ENCODE measurements at places on chromosomes 1 and 21. TPM values are rescaled to one million over a fixed set of nuclear protein-coding genes. Genes with fewer than 3 reads are reported as not detected.

DNA sequence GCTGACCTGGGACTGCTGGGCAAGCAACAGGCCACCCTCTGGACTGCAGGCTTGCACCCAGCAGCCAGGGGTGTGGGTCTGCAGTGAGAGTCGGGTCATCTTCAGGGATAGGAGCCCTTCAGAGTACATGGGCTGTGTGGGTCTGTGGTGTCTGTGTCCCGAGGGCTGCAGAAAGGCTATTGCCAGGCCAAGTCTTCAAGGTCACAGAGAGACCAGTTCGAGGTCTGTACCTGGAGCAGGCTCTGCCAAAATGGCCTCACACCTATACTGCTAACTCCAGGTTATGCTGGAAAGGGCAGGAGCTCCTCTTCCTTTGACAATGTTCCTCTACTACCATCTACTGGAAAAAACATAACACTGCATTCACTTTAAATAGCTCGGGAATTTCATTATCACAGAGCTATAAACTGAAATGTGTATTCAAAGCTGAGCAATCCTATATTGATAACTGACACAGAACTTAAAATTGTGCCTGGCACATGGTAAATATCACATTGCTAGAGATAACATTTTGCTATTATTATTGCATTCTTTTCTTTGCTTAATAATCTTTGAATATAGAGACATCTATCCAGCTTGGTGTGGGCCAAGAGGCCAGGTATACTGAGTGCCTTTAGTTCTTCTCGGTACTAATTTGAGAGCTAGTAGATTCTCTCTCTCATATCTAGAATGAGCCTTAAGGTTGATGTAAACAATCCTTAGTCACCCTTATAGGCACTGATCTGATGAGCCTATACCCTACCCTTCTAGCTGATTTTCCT lies 6.9 kb upstream of the DNAH14 start:
- no peak overlapping the region for H3K27ac ChIP-seq
- no peak for DNase-seq
- no peaks in the 10 kb centered on the region for H3K36me3 ChIP-seq
- no peaks in the 10 kb centered on the region for H3K27me3 ChIP-seq

The DMBX1 gene
- total RNA-seq: not detected

DNA sequence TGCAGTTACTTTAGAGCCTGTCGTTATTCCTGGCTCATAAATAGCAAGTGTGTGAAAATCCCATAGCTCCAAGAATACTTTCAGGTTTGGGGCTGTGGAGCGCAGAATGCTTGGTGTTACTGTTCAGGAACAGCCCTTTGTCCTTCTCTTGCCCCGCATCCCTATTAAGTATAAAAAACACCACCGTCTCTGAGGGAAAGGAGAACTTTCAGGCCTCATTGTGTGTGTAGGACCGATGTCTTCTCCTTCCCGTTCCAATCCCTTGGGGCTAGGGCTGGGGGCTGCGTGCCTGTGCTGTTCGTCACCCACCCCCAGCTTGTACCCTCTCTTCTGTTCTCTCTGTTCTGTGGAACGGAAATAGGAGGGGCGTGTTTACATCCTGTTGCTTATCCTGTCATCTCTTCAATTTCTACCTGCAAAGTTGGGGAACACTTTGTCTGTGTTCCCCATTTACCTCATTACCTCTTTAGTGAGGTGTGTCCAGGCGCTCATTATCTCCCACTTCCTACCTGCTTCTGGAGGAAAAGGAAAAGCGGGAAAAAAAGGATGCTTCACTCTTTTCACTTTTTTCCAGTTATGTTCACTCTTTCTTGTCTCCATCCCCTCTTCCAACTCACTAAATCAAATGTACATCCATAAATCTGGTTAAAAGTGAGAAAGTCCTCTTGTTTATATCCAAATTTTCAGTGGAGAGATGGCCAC lies 788 bp upstream of the TXNIP start:
- H3K4me3 ChIP-seq: peak overlapping the region; percentile 79
- peak overlapping the region; percentile 99 for H3K27ac ChIP-seq
- no peaks in the 10 kb centered on the region for H3K27me3 ChIP-seq
- peaks cover 29% of the 10 kb centered on the region for H3K36me3 ChIP-seq
- peaks cover 56% of the 10 kb centered on the region for H3K4me1 ChIP-seq

The PROK1 gene
- not detected for total RNA-seq

GRCh38 chr1:153679337-153680119 lies 1.0 kb downstream of the NPR1 start:
- peaks cover 49% of the 10 kb centered on the region for H3K27me3 ChIP-seq
- H3K4me1 ChIP-seq: peaks cover 21% of the 10 kb centered on the region
- no peaks in the 10 kb centered on the region for H3K36me3 ChIP-seq
- DNase-seq: no peak

DNA sequence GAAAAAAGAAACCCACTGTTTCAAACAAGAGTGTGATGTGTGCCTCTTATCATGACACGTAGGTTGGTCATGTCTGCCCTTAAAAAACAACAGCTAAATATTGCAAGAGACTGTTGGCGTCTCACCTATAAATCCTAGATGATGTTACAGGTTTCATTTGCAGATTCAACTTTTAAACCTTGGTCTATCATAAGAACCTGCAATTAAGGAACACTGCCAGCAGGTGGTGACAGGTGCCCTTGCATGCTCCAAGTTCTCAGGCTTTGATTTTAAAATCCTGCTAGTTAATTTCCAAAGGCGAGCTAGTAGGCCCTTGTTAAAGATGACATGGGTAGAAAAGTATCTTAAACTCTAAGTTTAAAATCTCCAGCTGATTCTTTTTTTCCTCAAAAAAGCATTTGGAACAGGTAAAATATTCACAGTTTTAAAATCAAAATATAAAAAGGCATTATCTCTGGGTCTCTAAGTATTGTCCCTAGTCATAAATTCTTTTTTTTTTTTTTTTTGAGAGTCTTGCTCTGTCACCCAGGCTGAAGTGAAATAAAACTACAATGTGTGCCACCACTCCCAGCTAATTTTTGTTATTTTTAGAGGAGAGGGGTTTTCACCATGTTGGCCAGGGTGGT lies 39.1 kb downstream of the CLSTN1 start:
- no peak overlapping the region for H3K4me3 ChIP-seq
- no peaks in the 10 kb centered on the region for H3K27me3 ChIP-seq
- DNase-seq: peak; percentile 72
- no peaks in the 10 kb centered on the region for H3K36me3 ChIP-seq
- peaks cover 4% of the 10 kb centered on the region for H3K4me1 ChIP-seq
- no peak overlapping the region for H3K27ac ChIP-seq

GRCh38 chr1:15406614-15407559 lies 2.8 kb upstream of the EFHD2 start:
- no peak overlapping the region for H3K4me3 ChIP-seq
- peaks cover 20% of the 10 kb centered on the region for H3K4me1 ChIP-seq
- no peaks in the 10 kb centered on the region for H3K36me3 ChIP-seq
- peak overlapping the region; percentile 54 for H3K27ac ChIP-seq

The LCE1E gene
- not detected for total RNA-seq

DNA sequence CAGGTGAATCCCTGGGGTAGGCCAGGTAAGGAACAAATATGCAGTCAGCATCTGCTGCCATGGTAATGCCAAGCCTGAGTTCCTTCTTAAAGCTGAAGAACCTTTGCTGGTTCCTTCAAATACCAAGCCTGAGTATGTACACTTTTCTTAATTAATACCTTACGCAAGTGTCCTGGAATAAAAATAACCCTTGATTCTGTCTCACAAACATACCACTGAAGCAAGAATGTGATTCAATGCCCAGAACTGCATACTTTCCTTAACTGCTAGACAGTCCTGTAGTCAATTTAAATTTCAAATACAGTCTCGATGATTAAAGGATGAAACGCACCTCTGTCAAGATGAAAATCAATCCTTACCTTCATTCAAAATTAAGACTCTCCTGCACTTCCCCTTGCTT lies 634.0 kb upstream of the CHRM3 start:
- no peaks in the 10 kb centered on the region for H3K4me1 ChIP-seq
- no peaks in the 10 kb centered on the region for H3K36me3 ChIP-seq
- no peak for DNase-seq

The MYBPH gene
- total RNA-seq: not detected

DNA sequence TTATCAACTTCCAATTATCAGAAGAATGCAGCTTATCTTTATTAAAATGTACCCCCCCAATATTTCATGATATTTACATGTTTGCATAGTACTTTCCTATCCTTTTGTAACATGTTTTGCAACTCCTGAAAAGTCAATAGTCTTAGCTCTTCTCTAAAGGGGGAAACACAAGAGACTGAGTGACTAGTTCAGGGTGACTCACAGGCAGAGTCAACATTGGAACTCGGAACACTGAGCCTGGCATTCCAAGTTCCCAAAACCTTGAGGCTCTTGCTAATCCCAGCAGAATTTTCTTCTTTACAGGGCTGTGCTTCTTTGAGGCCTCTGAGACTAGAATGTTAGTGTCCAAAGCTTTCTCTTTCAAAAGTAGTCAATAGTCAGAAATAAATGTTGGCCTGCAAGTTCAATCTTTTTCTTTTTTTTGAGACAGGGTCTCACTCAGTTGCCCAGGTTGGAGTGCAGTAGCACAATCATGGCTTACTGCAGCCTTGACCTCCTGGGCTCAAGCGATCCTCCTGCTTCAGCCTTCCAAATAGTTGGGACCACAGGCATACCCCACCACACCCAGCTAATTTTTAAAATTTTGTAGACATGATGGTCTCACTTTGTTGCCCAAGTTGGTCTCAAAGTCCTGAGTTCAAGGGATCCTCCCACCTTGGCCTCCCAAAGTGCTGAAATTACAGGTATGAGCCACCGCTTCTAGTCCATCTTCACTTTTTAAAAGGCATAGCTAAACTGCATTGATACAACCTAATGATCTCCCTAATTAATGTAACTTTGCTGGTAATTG lies 37.5 kb downstream of the ZNF281 start:
- DNase-seq: no peak
- H3K4me1 ChIP-seq: no peaks in the 10 kb centered on the region
- no peak overlapping the region for H3K4me3 ChIP-seq
- H3K27me3 ChIP-seq: no peaks in the 10 kb centered on the region

DNA sequence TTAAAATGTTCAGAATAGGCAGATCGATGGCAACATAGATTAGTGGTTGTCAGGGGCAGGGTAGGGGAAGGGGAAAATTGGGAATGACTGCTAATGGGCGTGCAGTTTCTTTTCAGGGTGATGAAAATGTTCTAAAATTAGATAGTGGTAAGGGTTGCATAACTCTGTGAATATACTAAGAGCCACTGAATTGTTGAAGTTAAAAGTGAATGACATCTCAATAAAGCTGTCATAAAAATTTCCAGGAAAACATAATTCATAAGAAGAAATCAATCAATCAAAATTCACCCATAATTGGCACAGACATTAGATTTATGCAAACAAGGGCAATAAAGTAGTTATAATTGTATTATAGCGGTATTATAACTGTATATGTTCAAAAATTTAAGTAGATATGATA lies 228.2 kb downstream of the PCP4 start:
- H3K27ac ChIP-seq: no peak overlapping the region
- H3K4me3 ChIP-seq: no peak overlapping the region
- no peaks in the 10 kb centered on the region for H3K36me3 ChIP-seq
- no peaks in the 10 kb centered on the region for H3K27me3 ChIP-seq
- no peaks in the 10 kb centered on the region for H3K4me1 ChIP-seq
- no peak for DNase-seq

The FABP3 gene
- 7.6 TPM for total RNA-seq

The GALE gene
- total RNA-seq: 95.7 TPM

The RGS8 gene
- total RNA-seq: not detected

Measured in transverse colon (tissue), 4 donors.